Stimulated activated CD8-positive, alpha-beta memory T cell treated with anti-CD3 and anti-CD28 coated beads, Interleukin-7, amount 100 ng/mL, for 1 hour (primary cell): ENCODE measurements at places on chromosomes 4 and X.

DNA sequence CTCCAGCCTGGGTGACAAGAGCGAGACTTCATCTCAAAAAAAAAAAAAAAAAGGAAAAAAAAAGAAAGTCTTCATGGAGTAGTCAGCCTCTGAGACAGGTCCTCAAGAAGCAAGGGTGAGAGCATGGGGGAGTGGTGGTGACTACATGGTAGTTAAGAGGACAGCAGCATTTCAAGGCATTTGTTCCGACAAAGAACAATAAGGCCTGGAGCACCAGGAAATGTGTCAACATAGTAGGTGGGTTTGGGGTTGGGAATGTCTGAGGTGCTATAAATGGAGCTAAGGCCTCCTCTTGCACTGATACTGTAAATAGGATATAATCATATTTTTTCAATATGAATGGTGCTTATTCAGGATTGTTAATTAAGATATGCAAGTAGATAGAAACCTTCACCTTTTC is 34.4 kb downstream of the GPR82 start:
- DNase-seq = no peak

DNA sequence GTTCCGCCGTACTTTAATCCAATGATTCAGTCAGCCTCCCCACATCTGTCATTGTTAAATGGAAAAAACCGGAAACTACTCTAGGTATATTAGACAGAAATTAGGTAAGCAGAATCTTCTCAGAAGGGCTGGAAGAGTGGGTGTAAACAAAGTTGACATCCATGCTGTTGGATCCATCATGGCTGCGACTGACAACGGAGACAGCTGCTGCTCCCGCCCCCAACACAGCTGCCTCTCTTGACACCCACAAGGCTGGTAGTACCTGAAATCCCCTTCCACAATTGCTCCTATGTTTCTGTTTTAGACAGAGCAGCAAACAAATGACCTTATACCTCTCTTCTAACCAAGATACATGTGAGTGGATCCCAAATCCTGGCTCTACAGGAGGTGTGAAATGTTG is 66.6 kb downstream of the RXFP1 start:
- no peak for DNase-seq

DNA sequence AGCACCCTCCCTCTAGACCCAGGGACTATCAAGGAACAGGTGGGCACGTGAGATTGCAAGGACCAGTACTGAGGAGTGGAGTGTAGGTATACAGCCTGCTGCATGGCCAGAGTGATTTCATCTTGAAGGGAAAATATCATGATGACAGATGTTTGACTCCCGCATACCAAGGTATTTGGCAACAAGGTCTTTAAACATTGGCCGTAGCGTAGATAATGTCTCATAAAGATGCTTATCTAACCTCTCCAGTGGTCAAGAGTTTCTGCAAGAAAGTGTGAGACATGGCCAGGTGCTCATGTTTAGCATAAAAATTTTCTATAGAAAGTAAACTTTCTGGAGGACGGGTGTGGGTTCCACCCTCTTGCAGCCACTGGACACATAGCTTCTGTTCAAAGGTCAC is 18.7 kb upstream of the ZNF630 start:
- DNase-seq = no peak

GRCh38 chr4:74944354-74944793 is 11.5 kb downstream of the PARM1 start:
- DNase-seq = no peak

DNA sequence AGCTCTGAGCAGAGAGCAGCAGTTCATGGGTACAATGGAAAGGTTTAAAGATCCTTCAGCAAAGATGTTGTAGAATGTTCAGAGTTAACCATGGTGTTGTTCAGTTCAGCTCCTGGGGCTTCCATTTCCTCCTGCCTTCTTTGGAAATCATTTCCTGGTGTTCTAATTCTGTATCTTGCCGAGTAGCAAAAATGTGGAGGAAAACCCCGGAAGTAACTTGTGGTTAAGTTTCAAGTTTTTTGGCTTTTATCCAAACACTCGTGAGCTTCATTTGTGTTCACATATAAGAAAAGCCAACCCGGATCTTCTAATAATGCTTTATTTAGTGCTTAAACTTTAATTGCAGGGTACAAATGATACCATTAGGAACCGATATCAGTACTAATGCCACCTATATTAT is 33.6 kb upstream of the ARX start:
- no peak for DNase-seq

DNA sequence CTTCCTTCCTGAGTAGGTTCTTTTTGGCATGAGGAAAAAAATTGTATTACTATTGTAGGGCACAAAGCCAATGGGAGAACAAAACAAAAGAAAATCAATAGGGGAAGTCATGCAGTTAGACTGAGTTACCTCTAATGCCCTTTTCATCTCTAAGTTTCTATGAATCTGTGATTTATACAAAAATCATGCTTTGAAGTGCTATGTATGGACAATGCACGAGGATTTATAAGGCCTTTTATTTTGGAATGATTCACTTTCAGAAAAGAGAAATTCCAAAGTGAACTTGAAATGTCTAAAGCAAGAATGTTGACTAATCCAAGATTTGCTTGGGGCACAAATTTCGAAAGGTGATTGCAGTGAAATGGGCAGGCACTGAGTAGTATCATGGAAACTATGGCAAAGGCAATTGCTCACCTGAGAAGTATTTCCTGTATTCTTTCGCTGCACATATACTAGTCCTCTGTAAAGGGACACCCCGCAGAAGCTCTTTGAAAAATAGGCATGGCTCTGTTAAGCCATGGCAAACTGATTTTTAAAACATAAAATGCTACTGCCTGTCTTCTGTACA is 52.8 kb downstream of the ADGRG4 start:
- DNase-seq = no peak

DNA sequence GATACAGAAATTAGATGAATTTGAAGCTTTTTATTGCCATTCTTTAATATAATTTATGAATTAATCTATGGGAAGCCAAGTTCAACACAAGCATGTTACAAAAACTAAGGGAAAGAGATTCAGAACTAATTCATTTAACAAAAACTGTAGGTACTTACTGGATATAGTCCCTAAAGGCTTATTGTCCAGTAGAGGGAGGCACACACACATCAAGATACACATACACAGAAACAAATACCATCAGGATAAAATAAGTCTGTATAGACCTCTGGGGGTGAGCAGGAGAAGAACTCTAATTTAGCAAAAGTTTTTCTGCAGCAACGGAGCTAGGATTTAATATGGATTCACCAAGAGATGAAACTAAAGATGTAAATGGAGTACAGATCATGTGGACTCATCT is 83.0 kb upstream of the IL13RA1 start:
- no peak for DNase-seq

GRCh38 chr4:26060286-26060685 is 146.3 kb downstream of the SMIM20 start:
- DNase-seq = no peak

- DNase-seq = no peak
Measured at GRCh38 chr4:127055357-127055756, 577.4 kb upstream of the INTU start.

GRCh38 chr4:38723726-38724474 is 58.9 kb downstream of the TLR10 start:
- DNase-seq = no peak

DNA sequence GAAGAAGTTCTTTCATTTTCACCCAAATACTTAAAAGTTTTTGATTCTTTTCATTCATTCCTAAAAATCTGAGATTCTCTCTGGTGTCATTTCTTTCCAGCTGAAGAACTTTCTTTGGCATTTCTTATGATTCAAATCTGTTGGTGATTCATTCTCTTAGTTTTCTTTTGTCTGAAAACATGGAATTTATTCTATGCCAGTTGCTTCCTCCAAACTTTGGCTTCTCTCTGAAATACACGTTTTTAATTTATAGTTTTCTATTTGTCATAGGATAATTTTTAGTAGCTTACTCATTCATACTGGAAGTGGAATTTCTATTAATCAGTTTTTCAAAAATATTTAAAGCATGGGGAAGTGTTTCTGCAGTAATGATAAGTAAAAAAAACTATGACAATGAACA is 1012.0 kb downstream of the RPA4 start:
- DNase-seq = no peak

GRCh38 chrX:70033348-70034051 is 16.2 kb downstream of the AWAT2 start:
- no peak for DNase-seq

DNA sequence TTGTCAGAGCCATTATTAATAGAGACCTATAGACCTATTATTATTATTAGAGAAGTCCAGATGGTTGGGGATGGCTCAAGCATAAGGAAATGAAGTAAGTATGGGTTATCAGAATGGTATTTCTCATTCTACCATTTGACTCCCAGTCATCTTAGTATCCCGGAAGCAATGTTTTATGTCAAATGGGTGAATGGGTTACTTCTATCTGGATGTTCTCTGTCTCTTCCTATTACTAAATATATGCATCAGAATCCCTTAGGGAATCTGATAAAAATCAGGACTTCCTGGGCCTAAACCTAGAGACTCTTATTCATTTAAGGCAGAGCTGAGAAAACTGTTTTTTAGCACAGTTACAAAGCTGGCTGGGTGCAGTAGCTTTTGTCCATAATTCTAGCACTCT is 149.9 kb downstream of the SLC10A7 start:
- DNase-seq = no peak

- DNase-seq = no peak
Measured at GRCh38 chrX:12390301-12390700, 252.0 kb downstream of the FRMPD4 start.

- DNase-seq = no peak
Measured at GRCh38 chrX:97065066-97065465, 181.4 kb downstream of the RPA4 start.
